Posterior cingulate gyrus (tissue), 11 donors: ENCODE measurements at places on chromosomes 11 and 22.

DNA sequence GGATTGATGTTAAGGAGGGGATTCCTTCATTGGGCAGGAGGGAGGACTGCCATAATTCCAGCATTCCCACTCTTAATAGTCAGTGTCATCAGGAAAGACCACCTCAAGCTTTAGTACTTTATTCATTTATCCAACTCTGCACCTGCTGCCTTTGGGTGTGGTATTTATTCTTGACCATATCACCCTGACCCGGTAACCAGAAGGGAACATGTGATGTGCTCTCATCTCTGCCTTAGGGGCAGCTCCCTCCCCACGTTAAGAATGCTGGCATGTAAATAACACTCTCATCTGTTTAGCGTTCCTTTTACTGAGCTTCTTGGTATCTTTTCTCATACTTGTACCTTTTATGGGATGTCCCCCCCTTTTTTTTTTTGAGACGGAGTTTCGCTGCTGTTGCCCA is 7.7 kb downstream of the CAT start:
- no peak for DNase-seq

DNA sequence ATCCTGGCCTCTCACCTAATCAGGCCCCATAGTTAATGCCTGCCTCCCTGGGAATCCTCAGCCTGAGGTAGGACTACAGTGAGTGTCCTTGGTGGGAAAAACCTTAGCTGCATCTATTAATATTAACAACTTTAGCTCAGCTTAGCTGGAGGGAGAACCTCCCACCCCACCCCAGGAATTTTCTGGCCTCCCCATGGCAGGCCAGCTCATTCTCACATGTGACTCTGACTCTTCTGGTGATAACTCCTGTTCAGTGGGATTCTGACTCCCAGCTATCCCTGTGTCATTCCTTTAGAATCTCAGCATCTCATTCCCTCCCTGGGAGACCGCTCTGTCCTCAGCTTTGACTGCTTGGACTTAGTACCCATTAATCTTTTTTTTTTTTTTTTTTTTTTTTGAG is 14.5 kb downstream of the ART5 start:
- peak; percentile 4 for DNase-seq

GRCh38 chr22:24937114-24937513 is 9.4 kb downstream of the LHFPL7 start:
- no peak for DNase-seq

- DNase-seq, result no peak
Measured at GRCh38 chr22:48532986-48533385, 1294.7 kb downstream of the BRD1 start.

DNA sequence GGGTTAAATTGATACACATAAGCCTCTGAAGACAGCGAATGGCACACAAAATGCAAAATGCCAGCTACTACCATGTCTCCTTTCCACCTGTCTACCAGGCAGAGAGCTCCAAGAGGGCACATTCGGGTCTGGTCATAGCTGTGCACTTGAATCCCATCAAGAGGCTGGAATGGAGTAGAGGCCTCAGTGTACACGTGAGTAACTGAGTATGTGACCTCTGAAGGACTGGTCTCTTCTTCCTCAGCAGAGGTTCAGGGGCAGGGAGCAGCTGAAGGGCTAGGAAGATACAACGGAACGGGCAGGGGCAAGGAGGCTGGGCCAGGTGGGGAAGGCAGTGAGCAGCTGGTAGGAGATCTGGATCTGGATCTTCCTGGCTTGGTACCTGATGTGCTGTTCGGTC is 56.3 kb upstream of the PHOX2A start:
- DNase-seq, result no peak

- DNase-seq, result no peak
Measured at GRCh38 chr11:108025387-108026080, 16.8 kb downstream of the CUL5 start.

- no peak for DNase-seq
Measured at GRCh38 chr22:23786261-23786710, 480 bp upstream of the SMARCB1 start.

GRCh38 chr11:17014833-17015626 is 816 bp upstream of the PLEKHA7 start:
- peak; percentile 66 for DNase-seq

- DNase-seq, result no peak
Measured at GRCh38 chr22:42884616-42885375, 27.7 kb upstream of the ARFGAP3 start.
